Renal pelvis (tissue), 12 donors: ENCODE measurements at places on chromosomes 2 and 18.
A peak's percentile ranks its signal among the peaks of the same experiment; 100 is the strongest.

DNA sequence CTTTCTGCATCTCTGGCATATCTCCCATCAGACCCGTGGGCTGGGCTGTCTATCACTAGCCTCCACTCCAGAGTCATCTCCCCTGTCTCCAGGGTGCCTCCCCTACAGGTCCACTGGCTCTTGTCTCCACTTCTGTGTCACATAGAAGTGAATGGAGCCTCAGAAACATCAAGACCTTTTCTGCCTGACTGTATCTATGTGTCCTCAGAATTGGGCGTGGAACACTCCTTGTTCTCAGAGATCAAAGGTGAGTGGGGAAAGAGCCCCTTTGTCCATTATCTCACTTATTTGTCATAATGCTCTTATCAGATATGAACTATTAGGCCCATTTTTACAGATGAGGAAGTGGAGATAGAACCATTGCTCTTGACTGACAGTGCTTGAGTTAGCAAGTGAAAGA is 211.0 kb downstream of the CYRIA start:
- no peak for DNase-seq

DNA sequence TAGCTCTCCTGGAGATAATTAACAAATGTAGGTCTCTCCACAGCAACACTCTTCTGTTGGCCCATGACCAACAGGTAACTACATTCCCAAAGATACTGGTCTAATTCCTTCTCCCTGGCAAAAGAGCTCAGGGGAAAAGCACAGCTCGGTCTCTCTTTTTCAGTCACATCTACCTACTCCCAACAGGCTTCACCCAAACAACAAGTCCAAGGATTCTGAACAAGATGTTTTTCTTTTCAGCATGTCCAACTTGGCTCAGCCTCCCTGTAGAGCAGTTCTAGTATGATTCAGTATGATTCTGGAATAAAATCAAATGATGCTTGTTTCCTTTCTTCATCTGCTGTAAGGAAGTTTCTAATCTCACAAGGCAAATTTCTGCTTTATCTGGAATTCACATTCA is 1704.8 kb upstream of the PIK3C3 start:
- DNase-seq, result no peak

DNA sequence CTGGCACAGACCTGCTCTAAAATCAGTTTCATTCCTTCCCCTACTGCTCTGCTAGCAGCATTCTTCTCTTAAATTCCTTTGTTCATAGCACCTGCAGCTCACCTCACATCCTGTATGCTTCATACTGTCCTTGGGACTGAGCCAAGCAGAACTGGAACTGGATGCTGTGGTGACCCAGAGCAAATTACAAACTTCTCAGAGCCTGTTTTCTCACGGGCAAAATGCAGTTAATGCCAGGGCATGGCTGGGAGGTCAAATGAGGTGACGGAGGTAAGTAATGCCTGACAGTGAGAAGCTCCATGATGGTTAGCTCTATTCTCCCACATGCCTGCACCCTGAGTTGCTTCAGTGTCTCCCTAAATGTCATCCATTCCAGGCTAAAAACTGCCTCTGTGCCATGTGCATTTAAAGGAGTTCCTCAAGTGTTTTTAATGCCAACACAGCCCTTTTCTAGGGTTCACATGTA is 29.7 kb downstream of the C2orf42 start:
- DNase-seq, result no peak

GRCh38 chr2:212424082-212424481 is 114.5 kb downstream of the ERBB4 start:
- DNase-seq, result no peak

DNA sequence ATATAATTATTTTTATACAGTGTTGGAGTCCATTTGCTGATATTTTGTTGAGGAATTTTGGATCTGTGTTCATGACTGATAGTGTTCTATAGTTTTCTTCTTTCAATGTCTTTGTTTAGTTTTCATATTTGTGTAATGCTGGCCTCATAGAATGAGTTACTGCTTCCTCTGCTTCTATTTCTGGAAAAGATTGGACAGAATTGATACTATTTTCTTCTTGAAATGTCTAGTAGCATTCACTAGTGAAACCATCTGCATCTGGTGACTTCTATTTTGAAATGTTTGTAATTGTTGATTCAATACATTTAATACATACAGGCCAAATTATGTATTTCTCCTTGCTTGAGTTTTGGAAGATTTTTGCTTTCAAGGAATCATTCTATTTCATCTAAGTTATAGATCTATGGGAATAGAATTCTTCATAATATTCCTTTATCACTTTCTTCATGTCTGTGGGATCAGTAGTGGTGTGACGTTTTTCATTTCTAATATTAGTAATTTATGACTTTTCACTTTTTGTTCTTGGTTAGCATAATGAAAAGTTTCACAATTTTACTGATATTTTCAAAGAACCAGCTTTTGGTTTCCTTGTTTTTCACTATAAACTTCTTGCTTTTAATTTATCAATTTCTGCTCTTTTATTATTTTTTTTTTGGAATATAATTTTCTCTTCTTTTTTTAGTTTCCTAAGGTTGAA is 509.9 kb upstream of the VRK2 start:
- no peak for DNase-seq

DNA sequence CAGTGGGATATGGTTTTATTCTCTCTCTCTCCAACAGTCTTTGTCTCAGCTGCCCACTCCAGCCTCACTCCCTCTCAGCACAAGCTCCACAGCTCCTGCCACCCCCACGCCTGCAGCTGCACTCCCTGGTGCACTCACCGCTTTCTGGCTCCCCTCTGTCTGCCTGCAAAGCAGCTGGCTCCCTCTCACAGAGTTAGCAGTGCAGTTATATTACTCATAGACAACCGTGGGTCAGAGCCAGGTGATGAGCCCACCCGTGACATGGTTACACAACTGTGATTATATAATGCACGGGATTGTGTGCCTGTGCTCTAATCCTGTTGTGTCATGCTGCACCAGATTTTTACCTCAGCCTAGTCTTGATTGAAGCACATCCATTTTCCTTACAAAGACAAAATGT is 276.9 kb upstream of the CHAC2 start:
- peak; percentile 31 for DNase-seq

GRCh38 chr2:140338795-140339194 is 1558.6 kb upstream of the NXPH2 start:
- DNase-seq, result no peak

- no peak for DNase-seq
Measured at GRCh38 chr2:235191486-235191885, 239.7 kb downstream of the SH3BP4 start.

- no peak for DNase-seq
Measured at GRCh38 chr2:162710287-162710890, 128.2 kb downstream of the KCNH7 start.
